ENCODE measurements at places on chromosomes 11 and 22. TPM values are rescaled to one million over a fixed set of nuclear protein-coding genes. Genes with fewer than 3 reads are reported as not detected.

- DNase-seq = no peak
Observed at GRCh38 chr11:2530131-2530854, 85.5 kb downstream of the KCNQ1 start.

GRCh38 chr11:65304613-65305012 is 10.1 kb upstream of the CDC42EP2 start:
- DNase-seq = no peak

MYO18B gene
- polyA plus RNA-seq = 0.25 TPM

DNA sequence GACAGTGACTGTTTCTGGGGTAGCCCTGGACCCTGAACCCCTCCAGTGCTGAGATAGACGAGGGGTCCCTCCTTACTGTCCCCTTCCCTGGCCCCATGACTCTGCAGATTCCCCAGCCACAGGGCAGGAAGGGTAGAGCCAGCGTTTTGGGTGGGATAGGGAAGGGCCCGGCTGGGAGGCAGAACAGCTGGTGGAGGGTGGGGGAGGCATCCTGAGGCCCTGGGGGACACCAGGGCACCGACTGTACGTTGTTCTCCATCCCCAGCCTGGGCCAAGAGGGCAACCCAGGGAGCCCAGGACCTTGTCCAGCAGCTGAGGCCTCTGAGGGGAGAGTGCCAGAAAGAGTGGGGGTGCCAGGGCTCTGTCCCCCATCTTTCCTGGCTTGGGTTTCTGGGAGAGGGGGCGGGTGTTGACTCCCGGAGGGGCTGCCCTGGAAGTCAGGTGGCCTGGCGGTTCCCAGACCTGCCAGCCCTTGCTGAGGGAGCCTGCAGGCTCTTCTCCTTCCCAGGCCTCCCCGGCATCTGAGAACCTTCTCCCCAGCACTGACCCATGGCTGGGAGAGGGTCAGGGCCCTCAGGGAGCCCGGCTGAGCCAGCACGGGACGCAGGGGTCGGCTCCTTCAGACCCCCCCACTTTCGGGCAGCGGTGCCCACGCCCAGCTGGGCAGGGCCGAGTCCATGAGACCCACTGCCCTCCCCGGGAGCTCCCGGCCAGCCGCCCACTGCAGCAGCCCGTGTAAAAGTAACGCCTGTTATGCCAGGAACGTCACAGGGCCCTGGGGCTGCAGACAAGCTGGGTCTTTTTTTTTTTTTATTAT is 30.3 kb downstream of the IGF2 start:
- DNase-seq = no peak

MS4A3 gene
- polyA plus RNA-seq = 1.1 TPM

DNA sequence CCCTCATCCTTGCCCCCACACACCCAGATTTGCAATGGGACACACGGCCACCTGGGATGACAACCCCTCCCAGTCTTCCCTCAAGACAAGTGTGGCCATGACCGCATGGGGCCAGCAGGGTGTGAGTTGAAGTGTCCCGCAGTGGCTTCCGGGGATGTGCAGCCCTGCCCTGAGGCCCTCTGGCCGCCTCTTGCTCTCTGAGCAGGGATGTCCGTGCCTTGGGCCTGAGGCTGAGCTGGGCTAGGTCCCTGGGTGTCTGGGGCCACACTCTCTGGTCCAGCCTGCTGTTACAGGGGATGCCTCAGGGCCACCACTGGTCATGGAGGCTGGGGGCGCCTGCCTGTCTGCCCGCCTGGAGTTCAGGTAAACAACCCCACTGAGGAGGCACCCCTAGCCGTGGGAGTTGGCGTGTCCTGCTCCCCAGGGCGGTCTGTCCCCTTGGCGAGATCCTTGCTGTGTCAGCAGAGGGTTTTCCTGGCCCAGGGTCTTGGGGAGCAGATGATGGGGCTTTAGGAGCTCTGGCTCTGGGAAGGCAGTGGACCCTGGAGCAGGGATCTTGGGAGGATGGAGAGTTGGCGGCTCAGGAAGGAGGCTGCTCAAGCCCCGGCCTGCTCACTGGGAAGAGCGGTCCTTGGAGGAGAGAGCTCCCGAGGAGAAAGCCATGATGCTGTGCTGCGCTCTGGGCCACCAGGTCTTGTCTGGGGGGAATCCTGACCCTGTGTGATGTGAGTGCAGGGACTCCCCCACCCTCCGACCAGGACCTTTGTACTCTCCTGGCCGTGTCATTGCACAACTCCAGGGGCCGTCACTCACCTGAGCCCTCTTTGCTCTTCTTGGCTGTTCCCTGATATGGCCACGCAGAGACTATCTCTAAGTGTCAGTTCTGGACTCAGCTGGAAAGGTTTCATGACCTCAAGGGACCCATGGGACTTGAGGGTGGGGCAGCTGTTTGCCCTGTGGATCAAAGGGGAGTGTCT is 67.9 kb downstream of the KCNQ1 start:
- no peak for DNase-seq

DNA sequence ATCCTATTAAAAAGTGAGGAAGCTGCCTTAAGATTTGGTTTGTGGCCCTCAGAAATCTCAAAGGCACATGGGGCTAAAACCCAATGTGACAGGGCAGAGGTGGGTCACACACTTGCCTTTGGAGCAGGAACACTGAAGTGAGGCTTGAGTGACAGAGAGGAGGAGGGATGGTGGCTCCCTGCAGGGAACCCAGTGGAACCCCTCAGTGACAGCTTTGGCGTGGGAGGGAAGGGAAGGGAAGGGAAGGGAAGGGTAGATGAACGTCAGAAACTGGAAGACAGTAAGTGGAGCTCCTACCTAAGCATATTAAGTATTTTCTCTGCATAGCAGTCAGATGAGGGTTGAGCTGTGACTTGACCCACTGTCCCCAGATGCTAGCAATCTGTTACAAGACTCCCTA is 68.5 kb downstream of the TMPRSS5 start:
- no peak for DNase-seq

DNA sequence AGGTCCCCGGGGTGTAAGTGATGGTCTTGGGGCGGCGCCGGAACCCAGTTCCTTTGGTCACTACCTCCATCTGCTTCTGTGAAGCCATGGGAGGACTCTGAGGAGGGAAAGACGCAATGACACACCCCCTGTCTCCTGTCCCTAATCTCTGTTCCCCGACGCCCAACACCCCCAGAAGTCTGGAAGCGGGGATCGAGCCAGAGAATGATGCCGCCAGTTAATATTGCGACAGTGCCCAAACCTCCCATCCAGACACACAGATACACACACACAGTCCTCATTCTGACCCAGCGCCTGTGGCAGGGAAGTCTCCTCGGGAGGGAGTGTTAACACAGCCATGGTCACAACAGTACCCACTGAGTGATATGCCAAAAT is 352 bp downstream of the C22orf23 start:
- DNase-seq = no peak

GRCh38 chr11:11211186-11211585 is 141.9 kb downstream of the CSNK2A3 start:
- DNase-seq = no peak
